Stimulated activated CD8-positive, alpha-beta memory T cell treated with anti-CD3 and anti-CD28 coated beads, Interleukin-2, amount 100 ng/mL, for 1 hour (primary cell): ENCODE measurements at places on chromosomes 6 and 20.

- no peak for DNase-seq
Observed at GRCh38 chr20:16711661-16712258, 18.1 kb upstream of the SNRPB2 start.

- no peak for DNase-seq
Observed at GRCh38 chr20:18815194-18815942, 1.8 kb downstream of the SCP2D1 start.

DNA sequence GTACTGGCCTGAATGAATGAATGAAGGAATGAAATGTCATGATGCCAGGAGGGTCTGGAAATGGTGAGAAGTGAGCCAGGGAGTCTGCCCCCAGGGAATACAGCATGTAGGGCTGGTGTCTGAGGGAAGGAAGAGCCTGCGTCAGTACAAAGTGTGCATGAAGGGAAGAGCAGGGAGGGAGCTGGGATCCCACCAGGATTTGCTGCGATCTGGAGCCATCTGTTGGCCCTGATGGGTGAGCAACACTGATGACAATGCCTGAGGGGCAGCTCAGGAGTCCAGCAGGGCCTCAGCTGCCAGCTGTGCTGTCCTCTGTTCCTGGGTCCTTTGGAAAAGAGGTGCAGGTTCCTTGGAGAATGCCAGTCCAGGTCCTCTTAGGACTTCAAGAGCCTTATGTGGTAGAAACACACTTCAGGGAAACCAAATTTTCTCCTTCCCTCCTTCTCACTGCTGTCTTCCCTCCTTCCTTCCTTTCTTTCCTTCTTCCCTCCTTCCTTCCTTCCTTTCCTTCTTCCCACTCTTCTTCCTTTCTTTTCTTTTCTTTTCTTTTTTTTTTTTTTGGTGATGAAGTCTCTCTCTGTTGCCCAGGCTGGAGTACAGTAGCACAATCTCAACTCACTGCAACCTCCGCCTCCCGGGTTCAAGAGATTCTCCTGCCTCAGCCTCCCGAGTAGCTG is 11.5 kb downstream of the BPI start:
- DNase-seq, result no peak

GRCh38 chr6:79702691-79703090 is 71.6 kb downstream of the SH3BGRL2 start:
- no peak for DNase-seq

GRCh38 chr6:105785066-105785811 is 300.9 kb upstream of the PRDM1 start:
- no peak for DNase-seq

DNA sequence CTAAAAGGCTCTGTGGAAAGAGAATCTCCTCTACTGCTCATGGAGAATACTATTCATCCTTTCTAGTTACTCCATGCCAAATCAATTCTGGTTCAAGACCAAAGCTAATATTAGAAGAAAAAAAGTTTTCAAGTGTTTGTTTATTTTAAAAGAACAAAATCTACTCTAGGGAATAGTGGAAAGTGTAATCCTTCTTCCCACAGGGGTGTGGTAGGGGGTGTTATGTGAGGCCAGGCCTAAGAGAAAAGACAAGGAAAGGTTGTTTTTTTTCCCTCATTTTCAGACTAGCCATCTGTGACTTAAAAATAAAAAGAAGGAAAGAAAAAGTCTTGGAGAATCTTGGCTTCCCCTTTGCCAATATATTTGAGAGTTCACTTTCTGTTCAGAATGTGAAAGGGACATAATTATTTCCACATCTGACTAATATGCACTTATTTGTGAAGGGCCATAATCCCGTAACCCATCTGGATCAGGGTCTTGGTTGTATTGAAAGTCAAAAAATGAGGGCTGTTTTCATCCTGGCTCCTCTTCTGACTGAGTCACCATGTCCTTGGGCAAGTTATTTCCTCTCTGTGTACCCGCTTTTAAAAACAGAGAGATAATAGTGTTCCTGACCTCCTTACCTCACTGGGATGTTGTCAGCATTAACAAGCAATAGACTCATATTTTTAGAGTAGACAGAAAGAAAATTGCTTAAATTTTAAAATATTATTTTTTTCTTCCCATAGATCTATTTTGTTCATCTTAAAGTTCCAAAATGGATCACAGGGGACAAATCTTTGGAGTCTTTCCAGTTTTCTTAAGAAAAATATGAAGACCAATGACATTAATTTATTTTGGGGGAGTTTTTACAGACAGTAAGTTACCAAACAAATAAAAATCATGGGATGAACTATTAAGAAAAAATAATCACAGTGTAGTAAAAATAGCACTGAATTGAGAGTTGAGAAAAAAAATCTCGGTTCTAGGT is 233.7 kb downstream of the IBTK start:
- no peak for DNase-seq

GRCh38 chr20:19628570-19629134 is 129.4 kb upstream of the RIN2 start:
- DNase-seq, result no peak

DNA sequence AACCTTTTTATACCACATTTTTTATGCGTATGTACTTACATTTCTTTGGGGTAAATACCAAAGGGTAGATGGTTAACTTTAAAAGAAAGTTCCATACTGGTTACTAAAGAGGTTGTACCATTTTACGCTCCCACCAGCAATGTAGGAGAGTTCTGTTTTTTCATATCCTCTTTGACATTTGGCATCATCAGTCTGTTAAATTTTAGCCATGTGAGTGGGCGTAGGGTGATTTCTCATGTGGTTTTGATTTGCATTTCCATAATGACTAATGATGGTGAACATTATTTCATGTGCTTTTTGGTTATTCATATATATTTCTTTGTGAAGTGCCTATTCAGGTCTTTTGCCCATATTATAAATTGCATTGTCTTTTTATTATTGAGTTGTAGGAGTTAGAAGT is 194.2 kb downstream of the PRL start:
- no peak for DNase-seq

GRCh38 chr20:13119583-13119982 is 101.5 kb upstream of the ISM1 start:
- no peak for DNase-seq

- DNase-seq, result no peak
Observed at GRCh38 chr6:138987080-138987642, 892 bp downstream of the REPS1 start.

DNA sequence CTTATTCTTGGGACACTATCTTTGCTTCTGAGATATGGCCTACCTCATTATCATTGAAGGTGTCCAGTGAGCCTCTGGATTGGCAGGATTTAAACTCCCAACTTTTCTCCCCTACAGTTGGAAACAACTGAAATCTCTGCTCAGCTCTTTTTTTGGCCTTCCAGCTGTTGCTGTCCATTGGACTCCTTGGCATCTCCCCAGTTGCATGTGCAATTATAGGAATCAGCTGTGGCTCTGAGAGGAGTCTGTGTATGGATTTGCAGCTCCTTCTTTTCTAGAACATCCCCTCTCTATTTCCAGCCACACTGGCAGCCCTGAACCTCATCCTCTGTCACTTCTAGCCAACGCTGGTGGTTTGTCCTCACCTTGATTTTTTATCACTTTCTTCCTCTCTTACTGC is 21.2 kb downstream of the RAB22A start:
- no peak for DNase-seq
